Hematopoietic multipotent progenitor cell treated with erythropoietin and hydrocortisone succinate and interleukin-3 and kit ligand, for 6 days (in vitro differentiated cells): ENCODE measurements at places on chromosomes 13 and 19.
A peak's percentile ranks its signal among the peaks of the same experiment; 100 is the strongest.

DNA sequence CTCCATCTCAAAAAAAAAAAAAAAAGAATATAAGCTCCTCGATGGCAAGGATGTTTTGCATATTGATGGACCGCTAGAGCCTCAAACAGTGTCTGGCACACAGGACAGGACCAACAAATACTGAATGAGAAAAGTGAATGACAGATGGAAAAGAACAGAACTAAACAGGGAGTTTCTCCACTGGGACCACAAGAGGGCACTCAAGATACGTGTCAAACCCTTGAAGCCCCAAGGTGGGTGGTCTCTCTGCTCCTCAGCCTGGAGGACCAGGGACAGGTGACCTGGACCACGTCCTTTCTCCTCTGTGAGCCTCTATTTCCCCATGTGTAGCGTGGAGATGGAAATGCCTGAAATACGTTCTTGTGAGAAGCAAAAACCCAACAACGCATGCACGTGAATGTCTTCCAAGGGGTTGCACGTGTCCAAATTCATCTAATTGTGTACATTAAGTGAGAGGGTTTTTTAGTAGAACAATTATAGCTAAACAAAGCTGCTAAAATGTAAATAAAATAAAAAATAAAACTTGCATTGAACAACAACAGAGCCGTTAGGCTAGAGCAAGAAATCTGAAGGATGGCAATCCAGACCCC is 5.7 kb upstream of the CDC42EP5 start:
- DNase-seq = peak; percentile 77

GRCh38 chr19:39927076-39927475 is 7.4 kb downstream of the FCGBP start:
- DNase-seq = no peak

GRCh38 chr13:34278780-34279179 is 460.8 kb downstream of the RFC3 start:
- no peak for DNase-seq

DNA sequence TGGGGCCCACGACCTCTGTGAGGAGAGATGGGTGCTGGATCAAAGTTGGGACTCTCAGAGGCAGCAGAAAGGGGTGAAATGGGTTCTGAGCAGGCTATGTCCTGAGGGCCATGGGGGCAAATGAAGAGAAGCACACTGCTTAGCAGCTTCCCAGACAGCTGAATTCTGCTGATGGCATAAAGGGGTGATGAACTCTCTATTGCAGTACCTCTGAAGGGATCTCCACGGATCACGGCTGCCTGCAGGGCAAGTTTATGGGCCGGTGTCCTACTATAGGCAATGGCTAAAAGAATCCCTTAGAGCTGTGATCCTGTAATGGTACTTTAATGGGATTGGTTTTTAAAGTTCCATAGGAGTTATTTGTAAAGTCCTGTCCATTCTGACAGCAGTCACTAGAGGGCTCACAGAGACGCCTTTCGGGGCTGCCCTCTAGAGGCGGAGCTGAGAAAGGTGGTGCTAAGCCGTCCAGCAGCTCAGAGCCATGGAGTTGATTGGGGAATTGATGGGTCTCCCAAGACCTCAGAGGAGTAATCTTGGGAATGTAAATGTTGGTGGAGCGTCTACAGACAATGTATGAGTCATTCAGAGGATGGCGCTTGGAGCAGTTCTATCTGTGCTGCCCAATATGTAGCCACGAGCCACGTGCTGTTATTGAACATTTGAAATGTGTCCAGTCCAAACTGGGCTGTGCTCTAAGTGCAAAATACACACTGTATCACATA is 287.3 kb downstream of the COG6 start:
- peak; percentile 89 for DNase-seq

DNA sequence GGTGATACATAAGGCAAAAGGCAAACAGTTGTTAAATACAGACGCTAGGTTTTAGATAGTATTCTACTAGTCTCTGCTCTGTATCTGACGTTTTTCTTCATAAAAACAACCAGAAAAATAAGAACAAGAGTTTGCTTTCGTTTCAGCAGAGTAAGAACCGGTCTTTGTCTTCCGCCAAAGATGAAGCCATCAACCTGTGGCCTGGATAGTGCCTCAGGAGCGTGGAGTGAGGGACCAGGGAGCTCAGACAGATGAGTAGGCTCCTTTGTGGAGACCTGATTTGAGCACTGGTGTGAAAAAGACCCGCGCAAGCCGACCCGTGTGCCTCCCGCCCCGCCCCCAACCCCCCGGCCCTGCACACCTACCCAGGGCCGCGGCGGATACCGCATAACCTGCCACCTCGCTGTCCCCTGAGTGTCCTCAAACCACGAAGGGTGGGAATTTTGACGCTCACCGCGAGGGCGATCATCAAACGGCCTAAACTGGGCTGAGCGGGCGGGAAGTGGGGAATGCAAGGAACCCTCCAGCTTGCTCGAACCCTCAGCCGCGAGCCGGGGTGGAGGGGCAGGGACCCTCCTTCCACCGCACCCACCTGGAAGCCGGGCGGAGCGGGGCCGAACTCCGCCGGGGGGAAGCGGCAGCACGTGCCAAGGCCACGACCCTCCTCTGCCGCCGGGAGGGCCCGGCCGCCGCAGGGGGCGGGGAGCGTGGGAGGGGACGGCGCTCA is 866 bp upstream of the LMO7 start:
- no peak for DNase-seq

- DNase-seq = no peak
These were observed 1.4 kb downstream of the SIGLEC7 start for GRCh38 chr19:51143486-51143885.

GRCh38 chr19:18197306-18197705 is 4.3 kb downstream of the MPV17L2 start:
- no peak for DNase-seq

DNA sequence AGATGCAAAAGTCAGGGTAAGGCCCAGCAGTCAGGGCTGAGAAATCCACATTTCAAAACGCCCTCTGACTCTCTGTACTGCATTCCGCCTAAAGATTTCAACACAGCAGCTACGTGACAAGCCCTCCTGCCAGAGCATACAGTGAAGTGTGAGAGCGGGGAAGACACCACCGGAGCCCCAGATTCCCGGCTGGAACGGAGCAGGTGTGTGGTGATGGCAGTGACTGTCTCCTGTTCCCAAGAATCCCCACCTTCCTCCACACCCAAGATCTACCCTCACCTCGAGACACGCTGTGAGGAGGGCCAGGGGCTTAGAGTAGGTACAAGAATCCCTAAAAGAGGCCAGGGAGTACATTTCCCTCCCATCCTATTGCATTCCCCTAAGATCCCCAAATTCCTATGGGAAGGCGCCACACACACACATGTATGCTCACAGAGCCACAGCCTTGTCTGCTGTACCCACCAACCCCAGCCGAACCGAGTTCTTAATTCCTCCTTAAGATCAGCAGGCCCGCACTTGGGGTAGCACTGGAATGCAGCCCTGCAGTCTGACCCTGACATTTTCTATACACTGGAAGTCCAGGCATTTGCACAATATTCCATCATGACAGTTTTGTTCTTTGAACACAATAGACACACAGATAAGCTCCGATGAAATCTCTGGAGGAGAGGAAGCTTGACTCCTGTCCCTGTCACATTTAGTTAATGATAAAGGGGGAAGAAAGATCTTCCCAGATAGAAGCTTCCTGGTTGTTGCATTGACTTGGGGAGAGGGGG is 102.9 kb downstream of the FOXO1 start:
- DNase-seq = peak; percentile 14

GRCh38 chr19:5592531-5593342 is 25.0 kb upstream of the TINCR start:
- peak; percentile 32 for DNase-seq

DNA sequence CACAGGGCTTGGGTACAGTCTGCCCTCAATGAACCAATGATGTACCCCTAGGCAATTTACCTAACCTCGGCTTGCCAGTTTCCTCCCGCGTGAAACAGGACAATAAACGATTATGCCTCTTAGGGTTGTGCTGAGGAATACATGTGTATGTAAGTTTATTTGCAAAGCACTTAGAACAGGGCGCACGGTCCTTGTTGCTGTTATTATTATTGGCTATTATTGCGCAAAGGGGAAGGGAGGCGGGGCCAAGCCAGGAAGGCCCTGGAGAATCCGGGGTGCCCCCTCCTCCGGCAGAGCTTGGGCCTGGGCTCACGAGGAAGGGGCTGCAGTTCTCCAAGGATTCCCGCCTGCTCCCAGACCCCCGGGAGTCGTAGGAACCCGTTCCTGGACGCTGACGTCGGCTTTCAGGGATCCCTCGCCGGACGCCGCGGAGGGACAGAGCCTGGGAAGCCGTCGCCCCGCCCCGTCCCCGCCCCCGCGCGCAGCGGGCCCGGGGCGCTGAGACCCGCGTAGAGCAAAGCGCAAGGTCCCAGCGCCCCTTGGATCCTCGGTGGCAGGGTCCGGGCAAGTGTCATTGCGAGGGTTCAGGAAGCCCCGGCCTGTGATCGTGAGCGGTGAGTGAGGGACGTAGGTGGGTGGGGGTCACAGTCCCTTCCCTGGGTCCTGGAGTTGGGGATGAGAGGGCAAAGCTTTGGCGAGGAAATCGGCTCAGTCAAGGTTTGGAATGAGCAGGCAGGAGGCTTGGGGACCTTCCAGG is at the start of gene TMEM91:
Gene TMEM91 (plus strand): TSS at position 293 of the 757 bp plus-strand sequence. CDS start 1,777 bp downstream, outside the sequence.
- DNase-seq = peak; percentile 58

DNA sequence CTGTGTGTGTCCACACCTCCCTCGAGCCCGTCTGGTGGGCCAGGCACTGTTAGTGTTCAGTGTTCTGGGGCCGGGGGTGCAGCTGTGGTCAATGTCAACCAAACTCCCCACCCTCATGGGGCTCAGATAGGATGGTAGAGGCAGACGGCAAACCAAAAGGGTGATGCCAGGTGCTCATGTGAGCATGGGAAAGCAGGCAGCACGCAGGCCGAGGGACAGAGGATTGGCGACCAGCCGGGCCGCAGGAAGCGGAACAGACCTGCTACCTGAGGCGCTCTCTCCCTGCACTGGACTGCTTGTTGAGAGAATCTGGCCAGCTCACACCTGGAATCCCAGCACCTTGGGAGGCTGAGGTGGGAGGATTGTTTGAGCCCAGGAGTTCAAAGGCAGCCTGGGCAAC is 29.1 kb downstream of the DHX34 start:
- DNase-seq = no peak

- DNase-seq = no peak
These were observed 65.8 kb upstream of the SERP2 start for GRCh38 chr13:44307844-44308243.
